Fibroblast of skin of right quadriceps (primary cell): ENCODE measurements at places on chromosomes 11 and 22.

DNA sequence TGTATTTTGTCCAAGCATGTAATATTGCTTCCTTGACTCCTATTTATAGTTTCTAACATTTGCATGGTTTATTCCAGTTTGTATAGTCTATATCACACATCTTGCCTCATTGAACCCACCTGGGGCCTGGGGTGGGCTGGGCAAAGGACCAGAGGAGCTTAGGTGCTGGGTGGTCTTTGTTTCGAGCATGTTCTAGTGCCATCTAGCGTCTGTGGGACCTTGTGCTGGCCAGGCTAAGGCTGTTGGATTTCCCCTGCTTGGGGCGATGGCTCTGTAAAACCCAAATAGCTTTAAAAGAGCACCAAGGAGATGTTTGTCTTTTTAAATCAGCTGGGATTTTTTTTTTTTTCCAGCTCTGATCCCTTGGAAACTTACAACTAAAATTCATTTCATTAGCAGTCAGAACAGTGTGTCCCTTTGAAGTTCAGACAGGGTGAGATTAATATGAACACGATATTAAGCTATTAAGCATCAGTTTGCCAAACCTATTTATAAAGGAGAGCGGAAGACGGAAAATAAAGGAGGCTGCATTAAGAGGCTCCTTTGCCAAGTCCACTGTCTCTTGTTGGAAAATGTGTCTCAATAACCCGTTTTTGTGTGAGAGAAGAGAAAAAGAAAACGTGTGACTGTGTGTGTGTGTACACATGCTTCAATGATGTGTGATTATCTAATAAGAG lies 157.4 kb downstream of the COMMD9 start:
- DNase-seq: peak; percentile 38

- peak; percentile 59 for DNase-seq
Measured at GRCh38 chr11:31487848-31488247, 21.6 kb downstream of the IMMP1L start.

DNA sequence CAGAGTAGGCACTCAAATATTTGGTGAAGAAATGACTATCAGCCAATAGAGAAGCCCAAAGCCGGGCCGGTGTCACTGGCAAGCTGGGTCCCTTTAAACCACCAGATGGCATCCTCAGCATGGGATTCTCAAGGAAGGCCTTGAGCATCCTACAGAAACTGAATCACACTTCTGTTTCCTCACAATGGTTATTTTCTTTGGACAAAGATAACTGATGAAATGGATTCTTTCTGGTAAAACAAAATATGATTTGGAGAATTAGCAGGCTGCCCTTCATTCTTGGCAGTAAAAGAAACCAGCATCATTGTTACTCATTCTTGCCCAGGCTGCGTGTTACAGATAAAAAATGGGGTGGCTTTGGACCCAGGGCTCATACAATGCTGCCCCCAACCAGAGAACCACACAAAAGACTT lies 30.3 kb upstream of the ASPHD2 start:
- peak; percentile 64 for DNase-seq

GRCh38 chr11:74195828-74196227 lies 24.7 kb downstream of the PPME1 start:
- peak; percentile 15 for DNase-seq

GRCh38 chr11:106031202-106031810 lies 9.3 kb upstream of the MSANTD4 start:
- no peak for DNase-seq

GRCh38 chr22:43173976-43174720 lies 12.8 kb downstream of the TTLL12 start:
- no peak for DNase-seq
